ENCODE measurements at places on chromosomes 2 and 18.
A peak's percentile ranks its signal among the peaks of the same experiment; 100 is the strongest.

- no peaks in the 10 kb centered on the region for H3K36me3 ChIP-seq
- H3K4me3 ChIP-seq, result no peak overlapping the region
- H3K27me3 ChIP-seq, result no peaks in the 10 kb centered on the region
- H3K27ac ChIP-seq, result no peak overlapping the region
- DNase-seq, result no peak
These were observed 20.5 kb downstream of the SLC3A1 start for GRCh38 chr2:44295633-44296359.

GRCh38 chr2:15892151-15892880, 48.0 kb upstream of the MYCN start:
- no peak for DNase-seq
- no peaks in the 10 kb centered on the region for H3K4me1 ChIP-seq
- H3K4me3 ChIP-seq, result no peak overlapping the region
- no peaks in the 10 kb centered on the region for H3K27me3 ChIP-seq
- H3K27ac ChIP-seq, result no peak overlapping the region

- no peaks in the 10 kb centered on the region for H3K36me3 ChIP-seq
- peak overlapping the region; percentile 28 for H3K27ac ChIP-seq
- no peak overlapping the region for H3K4me3 ChIP-seq
- H3K4me1 ChIP-seq, result no peaks in the 10 kb centered on the region
These were observed 36.4 kb downstream of the CDC42EP3 start for GRCh38 chr2:37634914-37635503.

- no peak overlapping the region for H3K4me3 ChIP-seq
- no peak for DNase-seq
- no peaks in the 10 kb centered on the region for H3K4me1 ChIP-seq
- no peaks in the 10 kb centered on the region for H3K36me3 ChIP-seq
These were observed 159.1 kb downstream of the GALNT1 start for GRCh38 chr18:35740656-35741055.

DNA sequence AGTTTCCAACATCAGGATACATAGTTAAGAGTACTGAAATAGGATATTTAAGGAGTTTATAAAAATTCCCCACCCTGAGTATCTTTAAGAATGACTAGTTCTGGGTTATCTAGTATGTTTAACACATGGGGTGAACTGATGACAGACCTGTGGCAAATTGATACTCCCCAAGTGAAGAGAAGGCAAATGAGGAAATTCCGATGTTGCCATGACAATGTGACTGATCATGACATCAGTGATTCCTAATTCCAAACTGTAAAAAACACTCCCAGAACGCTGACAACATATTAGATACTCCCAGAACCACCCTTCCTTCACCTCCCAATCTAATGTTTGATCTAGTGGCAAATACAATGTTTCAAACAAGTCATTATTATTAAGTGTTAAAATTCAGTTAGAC, 77.6 kb downstream of the RBMS1 start:
- no peaks in the 10 kb centered on the region for H3K4me1 ChIP-seq
- H3K27ac ChIP-seq, result no peak overlapping the region
- H3K36me3 ChIP-seq, result no peaks in the 10 kb centered on the region
- peaks cover 29% of the 10 kb centered on the region for H3K27me3 ChIP-seq
- no peak for DNase-seq

- H3K27ac ChIP-seq, result peak overlapping the region; percentile 88
- H3K27me3 ChIP-seq, result no peaks in the 10 kb centered on the region
- peak overlapping the region; percentile 50 for H3K4me3 ChIP-seq
- H3K36me3 ChIP-seq, result no peaks in the 10 kb centered on the region
These were observed 125.4 kb downstream of the OSBPL1A start for GRCh38 chr18:24272229-24272525.

GRCh38 chr2:172772633-172773032, 37.0 kb downstream of the RAPGEF4 start:
- H3K4me1 ChIP-seq, result no peaks in the 10 kb centered on the region
- H3K27me3 ChIP-seq, result no peaks in the 10 kb centered on the region

DNA sequence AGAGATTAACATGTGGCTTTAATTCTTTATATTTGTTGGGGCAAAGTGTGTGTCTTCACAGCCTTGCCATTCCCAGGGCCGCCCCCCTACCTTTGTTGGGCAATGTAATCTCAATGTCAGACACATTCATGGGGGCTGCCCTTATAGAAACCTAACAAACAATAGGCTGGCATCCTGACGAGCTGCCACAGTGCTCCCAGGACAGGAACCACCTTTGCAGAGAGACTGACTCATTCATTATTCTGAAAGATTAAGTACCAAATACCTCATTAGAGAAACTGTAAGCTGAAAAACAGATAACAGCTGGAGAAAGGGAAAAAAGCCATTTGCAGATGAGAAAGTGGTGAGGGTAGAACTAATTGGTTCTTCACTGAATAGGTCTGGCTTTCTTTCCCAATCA, 1587.5 kb upstream of the PIK3C3 start:
- H3K27me3 ChIP-seq, result no peaks in the 10 kb centered on the region
- H3K4me1 ChIP-seq, result no peaks in the 10 kb centered on the region
- no peaks in the 10 kb centered on the region for H3K36me3 ChIP-seq
- H3K4me3 ChIP-seq, result no peak overlapping the region
- no peak for DNase-seq
- H3K27ac ChIP-seq, result no peak overlapping the region

DNA sequence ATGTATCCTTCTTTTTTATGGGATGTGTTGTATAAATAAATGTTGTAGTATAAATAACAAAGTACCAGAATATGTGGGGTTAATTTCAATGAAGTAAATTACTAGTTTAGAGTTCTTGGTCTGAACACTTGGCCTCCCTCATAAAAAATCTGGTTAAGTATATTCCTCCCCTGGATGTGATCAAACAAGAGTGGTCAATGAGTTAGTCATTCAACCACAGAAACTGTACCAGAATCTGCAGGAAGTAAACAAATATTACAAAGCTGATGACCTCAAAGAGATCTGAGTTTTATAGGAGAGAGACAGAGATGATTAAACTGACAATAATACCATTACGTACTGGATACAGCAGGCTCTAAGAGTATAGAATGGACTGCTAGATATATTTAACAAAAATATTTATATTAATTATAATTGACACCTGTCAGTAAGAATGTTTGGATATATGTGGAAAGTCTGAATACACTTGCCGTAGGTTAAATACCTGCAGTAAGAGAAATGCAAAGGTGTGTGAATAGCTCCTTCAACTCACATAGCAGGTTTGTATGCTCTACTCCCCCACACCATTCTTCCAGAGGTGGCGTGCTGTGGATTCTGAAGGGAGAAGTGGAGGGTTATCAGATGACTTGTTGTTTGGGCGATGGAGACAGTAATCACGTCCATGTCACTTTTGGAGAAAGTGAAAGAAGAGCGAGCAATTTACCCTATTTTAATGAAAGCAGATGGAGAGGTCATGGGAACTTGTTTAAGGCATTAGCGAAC, 108.3 kb upstream of the LRATD1 start:
- no peaks in the 10 kb centered on the region for H3K4me1 ChIP-seq
- H3K36me3 ChIP-seq, result no peaks in the 10 kb centered on the region
- no peaks in the 10 kb centered on the region for H3K27me3 ChIP-seq
- H3K27ac ChIP-seq, result no peak overlapping the region

DNA sequence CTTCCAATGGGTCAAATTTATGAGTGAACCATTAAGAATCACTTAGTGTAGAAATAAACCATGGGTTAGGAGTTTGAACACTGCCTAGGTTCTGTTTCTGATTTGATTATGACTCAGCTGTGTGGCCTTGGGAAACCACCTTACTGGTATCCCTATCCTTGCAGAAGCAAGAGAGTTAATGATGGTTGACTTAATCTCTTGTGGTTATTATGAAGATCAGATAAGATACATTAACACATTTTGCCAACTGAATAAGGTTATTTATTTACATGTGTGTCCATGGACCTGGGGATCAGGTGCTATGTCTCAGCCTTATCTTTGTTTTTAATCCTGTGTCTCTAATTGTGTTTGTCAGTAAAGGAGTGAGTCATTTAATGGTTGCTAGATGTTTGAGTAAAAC, 5.4 kb upstream of the KCNJ13 start:
- H3K27me3 ChIP-seq, result no peaks in the 10 kb centered on the region
- no peak overlapping the region for H3K4me3 ChIP-seq
- H3K4me1 ChIP-seq, result peaks cover 8% of the 10 kb centered on the region
- DNase-seq, result no peak
- no peaks in the 10 kb centered on the region for H3K36me3 ChIP-seq
- no peak overlapping the region for H3K27ac ChIP-seq

DNA sequence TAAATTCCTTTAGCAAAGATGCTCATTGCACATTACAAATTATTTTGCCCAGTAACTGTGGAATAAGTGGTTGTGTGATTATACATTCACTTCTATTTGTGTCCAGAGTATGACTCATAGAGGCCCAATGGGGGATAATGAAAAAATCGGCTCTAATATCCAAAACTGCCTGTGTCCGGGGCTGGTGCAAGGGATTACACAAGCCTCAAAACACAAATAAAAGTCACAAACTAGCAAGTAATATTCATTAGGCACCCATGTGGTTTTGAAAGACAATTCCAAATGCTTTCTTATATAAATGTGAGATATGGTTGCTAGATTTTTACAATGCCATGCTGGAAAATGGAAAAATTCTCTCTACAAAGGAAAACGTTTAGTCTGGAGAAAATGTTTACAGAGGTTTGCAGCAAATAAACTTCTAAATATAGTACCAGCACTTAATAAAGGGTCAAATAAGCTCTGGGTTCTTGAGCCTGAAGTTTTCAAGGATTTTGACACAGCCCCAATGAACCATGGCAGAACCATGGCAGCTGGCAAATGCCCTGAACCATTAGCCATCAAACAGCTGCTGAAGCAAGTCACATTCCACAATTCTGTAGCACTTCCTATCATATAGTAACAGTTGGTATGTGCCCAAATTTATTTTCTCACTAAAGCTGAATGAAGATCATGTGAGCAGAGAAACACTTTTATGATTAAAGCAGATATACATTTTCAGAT, 40.5 kb downstream of the IRS1 start:
- no peak overlapping the region for H3K4me3 ChIP-seq
- peaks cover 28% of the 10 kb centered on the region for H3K4me1 ChIP-seq
- DNase-seq, result no peak
- H3K27ac ChIP-seq, result peak overlapping the region; percentile 66
